ENCODE measurements at places on chromosomes 2 and 18. TPM values are rescaled to one million over a fixed set of nuclear protein-coding genes. Genes with fewer than 3 reads are reported as not detected.
A peak's percentile ranks its signal among the peaks of the same experiment; 100 is the strongest.

GRCh38 chr2:26245810-26246209 is 1.1 kb downstream of the HADHB start:
- DNase-seq, result no peak

FAM228A gene
- polyA plus RNA-seq, result 0.24 TPM

DNA sequence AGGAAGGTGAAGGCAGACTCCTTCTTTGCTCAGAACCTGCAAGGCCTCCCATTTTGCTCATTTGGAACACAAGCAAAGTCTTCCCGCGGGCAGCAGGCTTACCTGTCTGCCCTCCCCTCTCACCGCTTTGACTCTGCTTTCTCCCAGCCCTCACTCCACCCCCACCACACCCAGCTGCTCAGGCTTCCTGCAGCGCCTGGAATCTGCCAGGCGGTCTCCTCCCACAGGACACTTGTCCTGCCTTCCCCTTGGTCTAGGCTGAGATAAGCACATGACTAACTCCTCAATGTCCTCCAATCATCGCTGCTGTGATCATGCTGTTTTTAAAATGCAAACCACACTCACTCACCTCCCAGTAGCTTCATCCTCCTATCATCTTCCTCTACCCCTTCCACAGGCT is 430.0 kb downstream of the ZNF516 start:
- DNase-seq, result no peak

GRCh38 chr2:187440101-187440675 is 7.9 kb downstream of the CALCRL start:
- no peak for DNase-seq

DNA sequence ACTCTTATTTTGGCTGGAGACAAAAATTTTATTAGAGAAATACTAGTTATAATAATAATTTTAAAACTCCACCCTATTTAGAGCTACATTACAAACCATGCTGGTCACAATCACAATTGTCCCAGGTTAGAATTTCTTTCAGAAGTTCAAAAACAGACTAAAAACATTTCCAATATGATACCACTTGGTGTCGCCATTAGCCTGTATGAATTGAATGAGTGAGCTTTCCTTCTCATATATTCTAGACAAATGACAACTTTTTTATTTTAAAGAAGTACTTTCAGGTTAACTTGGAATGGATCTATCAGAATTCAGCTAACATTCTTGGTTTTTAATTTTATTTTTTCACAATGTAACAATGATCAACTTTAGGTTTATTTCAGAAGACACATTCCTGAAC is 48.0 kb downstream of the SERPINB8 start:
- DNase-seq, result no peak

- DNase-seq, result no peak
Observed at GRCh38 chr2:224910574-224910925, 131.7 kb downstream of the DOCK10 start.

FBXO15 gene
- polyA plus RNA-seq, result 0.17 TPM

TRIM43 gene
- polyA plus RNA-seq, result not detected

DNA sequence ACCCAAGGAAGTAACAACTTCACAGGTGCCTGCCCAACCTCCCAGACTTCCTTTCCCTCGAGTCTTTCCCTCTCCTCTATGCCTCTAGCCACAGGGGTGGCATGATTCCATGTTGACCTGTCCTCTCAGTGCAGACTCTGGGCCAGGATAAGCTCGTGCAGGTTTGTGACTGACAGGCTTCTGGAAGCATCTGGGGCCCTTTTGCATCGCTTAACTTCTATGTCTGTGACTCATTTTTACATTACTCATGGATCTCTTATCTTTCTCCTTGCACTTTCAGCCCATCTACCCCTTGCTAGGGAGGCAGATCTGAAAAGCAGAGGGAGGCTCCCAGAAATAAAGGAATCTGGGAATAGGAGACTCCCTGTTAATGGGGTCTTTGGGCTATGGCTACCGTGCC is 98.5 kb upstream of the RIOK3 start:
- no peak for DNase-seq

ZSWIM2 gene
- polyA plus RNA-seq, result not detected

SPDYA gene
- polyA plus RNA-seq, result 0.07 TPM

- DNase-seq, result no peak
Observed at GRCh38 chr18:56142001-56142400, 496.4 kb downstream of the TXNL1 start.

DNAJC5G gene
- not detected for polyA plus RNA-seq

DNA sequence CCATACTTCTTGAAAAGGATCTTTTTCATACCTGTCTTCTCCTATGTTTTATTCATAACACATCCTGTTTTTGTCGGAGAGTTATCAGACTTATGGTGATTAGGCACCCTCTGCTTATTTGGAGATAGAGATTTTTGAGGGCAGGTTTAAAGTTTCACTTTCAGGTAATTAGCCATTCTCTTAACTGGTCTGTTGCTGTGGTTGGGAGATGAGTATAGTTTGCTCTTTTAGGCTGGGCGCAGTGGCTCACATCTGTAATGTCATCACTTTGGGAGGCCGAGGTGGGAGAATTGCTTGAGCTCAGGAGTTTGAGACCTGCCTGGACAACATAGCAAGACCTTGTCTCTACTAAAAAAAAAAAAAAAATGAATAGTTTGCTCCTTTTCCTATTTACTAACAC is 25.3 kb downstream of the SFTPB start:
- no peak for DNase-seq

GRCh38 chr2:161975062-161975812 is 98.8 kb downstream of the DPP4 start:
- DNase-seq, result no peak

PROKR1 gene
- polyA plus RNA-seq, result 0.01 TPM

GRCh38 chr2:12005886-12006681 is 259.7 kb downstream of the LPIN1 start:
- DNase-seq, result no peak

DNA sequence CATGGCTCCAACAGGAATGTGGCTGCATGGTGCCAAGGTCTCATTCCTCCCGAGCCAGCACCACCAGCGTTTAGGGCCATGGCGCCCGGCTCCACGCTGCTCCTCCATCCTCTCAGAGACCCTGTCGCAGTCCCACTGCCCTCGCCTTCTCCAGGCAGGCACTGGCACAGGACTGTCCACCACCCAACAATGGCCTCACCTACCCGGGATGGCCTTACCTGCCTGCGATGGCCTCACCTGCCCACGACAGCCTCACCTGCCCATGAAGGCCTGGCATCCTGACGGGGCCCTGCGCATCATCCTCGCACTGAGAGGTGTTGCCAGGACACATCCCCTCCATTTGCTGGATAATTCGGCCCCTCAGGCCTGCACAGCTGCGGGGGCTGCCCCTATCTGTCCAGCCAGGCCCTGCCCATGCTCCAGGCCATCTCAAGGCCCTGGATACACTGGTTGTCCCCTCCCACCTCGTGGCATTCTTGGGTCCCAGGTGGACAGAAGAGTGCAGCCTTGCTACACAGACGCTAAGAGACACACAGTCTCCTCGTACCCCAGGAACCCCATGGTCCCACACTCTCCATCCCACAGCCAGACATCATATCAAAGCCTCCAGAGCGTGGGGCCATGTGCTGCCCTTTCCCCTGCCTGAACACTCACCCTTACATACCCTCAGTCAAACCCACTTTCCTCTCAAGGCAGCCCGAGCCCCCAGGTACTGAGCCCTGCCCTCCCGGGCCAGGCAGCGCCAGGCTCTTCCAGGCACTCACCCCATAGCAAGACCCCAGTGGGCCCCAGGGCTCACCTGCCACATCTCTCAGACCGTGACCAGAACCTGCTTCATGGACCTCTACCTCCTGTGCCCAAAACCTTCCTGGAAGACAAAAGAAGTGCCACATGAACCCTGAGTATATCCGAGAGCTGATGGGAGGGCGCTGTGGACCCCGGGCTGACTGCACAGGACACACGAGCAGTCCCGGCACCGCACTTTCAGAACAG is 268.6 kb downstream of the EIPR1 start:
- DNase-seq, result no peak

- DNase-seq, result peak; percentile 68
Observed at GRCh38 chr2:230007931-230008707, 60.6 kb downstream of the SLC16A14 start.

DNA sequence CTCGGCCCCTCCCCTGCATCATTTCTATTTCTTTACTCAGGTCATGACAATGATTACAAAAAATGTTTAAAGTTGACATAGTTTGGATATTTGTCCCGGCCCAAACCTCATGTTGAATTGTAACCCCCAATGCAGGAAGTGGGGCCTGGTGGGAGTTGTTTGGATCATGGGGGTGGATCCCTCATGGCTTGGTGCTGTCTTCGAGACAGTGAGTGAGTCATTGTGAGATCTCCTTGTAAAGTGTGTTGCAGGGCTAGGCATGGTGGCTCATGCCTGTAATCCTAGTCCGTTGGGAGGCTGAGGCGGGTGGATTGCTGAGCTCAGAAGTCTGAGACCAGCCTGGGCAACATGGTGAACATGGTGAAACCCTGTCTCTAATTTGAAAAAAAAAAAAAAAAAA is 9.2 kb upstream of the MAP4K4 start:
- no peak for DNase-seq

- DNase-seq, result no peak
Observed at GRCh38 chr2:217101972-217102371, 242.1 kb upstream of the TNP1 start.

DNA sequence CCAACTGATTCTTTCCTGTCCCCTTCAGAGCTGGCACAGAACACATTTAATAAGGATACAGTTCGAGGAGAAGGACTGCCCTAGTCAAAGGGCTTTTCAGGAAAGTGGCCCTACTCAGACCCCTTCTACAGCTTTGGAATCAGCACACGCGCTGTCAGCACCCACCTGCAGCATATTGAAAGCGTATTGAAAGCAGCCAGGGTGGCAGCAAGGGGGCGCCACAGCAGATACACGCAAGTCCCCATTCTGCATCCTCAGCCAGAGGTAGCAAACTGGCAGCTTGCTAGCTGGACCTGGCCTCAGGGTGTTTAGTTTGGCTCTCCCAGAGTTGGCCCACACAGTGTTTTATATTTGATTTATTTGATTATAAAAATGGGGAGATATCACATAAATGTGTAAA is 101.0 kb upstream of the NT5C1B start:
- DNase-seq, result no peak

PJVK gene
- 1.5 TPM for polyA plus RNA-seq

GRCh38 chr2:191885098-191885497 is 38.2 kb upstream of the CAVIN2 start:
- no peak for DNase-seq

- DNase-seq, result no peak
Observed at GRCh38 chr2:157046396-157046795, 211.1 kb upstream of the GALNT5 start.

- DNase-seq, result no peak
Observed at GRCh38 chr2:227592694-227593387, 5.9 kb upstream of the SCYGR2 start.

UGT1A4 gene
- polyA plus RNA-seq, result not detected

DNA sequence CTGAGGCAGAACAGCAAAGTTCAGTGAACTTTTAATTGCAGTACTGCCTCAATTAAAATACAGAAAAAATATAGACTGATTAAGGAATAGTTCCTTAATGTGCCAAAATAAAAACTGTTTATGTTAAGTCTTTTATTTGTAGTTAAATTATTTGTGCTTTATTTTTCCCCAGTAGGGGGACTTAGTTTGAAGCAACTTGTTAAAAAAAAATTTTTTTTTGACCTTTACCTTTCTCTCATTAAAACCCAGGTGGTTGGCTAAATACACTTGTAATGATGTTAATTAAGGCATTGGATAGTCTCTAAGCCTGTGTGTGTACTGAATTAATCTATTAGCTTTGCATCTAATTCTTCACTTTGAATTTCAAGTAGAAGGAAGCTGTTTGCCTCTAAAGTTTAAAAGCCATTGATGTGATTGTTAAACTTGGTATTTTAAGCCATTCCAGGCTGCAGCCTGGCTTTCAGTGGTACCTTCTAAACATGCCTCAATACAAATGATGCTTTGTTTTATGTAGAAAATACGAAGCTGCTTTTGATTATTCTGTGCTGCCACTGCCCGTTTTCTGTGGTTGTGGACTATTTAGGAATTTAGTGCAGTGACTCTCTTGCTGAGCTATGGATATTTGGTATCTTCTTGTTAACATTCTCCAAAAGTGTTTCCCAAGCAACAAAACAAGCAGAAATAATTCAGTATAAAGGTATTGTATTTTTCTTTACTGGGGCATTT is 102.9 kb downstream of the TANC1 start:
- no peak for DNase-seq

NPHP1 gene
- 12.2 TPM for polyA plus RNA-seq

GALR1 gene
- not detected for polyA plus RNA-seq

GRCh38 chr2:98829581-98830270 is 98.8 kb upstream of the MGAT4A start:
- no peak for DNase-seq
